NCI-H1436 treated with DMSO at 0.1 percent for 48 hours (cell line): ENCODE measurements at places on chromosomes 3 and 15.

GRCh38 chr3:61381745-61382392 lies 130.6 kb upstream of the FHIT start:
- no peak for DNase-seq

GRCh38 chr15:40469776-40470390 lies 901 bp upstream of the CHST14 start:
- DNase-seq, result no peak

DNA sequence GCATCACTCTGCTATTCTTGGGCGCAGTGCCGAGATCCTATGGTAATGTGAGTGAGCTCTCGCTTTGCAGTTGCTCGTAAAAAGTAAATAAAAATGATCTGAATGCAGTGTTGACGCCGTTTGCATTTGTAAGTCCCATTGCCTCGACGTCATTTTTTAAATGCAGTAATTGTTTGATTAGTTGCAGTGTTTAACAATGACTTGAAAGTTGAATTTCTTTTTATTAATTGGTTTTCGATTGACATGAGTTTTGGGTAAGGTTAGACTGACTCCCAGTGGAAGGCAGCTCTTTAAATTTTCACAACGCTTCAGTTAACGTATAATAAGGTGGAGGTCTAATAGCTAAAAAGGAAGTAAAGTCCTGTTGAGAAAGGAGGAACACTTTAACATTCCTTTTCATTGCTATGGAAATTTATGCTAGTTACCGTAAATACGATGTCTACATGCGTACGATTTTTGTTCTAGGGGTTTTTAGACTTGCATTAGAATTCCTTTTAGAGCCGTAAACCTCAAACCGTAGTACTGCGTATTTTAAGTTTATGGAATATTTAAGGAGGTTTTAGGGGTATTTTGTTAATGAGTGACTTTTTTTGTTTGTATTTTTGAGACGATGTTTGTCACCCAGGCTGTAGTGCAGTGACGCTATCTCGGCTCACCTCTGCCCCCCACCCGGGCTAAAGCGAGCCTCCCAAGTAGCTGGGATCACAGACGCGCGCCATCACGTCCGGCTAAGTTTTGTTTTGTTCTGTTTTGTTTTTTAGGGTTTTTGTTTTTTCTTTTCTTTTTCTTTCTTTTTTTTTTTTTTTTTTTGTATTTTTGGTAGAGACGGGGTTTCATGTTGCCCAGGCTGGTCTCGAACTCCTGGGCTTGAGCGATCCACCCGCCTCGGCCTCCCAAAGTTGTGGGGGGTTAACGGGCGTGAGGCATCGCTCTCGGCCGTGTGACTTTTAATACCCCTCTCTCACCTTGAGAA lies 1.4 kb downstream of the MORF4L1 start:
- no peak for DNase-seq

DNA sequence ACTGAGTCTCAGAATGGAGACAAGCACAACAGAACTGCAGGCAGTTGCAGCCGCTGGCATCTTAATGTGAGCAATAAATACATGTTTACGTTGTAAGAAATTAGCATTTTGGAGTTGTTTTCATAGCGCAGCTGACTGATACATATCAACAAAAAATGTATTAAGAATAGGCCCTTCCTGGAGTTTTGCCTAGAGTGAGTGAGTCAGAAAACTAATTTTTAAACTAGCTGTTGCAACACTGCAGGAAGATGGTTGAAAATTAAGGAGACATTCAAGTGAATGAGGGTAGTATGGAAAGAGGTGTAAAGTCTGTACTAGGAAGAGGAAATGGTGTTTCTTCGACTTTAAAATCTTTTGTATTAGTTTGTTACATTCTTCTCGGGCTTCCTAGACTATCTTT lies 39.6 kb upstream of the TIMP4 start:
- no peak for DNase-seq

DNA sequence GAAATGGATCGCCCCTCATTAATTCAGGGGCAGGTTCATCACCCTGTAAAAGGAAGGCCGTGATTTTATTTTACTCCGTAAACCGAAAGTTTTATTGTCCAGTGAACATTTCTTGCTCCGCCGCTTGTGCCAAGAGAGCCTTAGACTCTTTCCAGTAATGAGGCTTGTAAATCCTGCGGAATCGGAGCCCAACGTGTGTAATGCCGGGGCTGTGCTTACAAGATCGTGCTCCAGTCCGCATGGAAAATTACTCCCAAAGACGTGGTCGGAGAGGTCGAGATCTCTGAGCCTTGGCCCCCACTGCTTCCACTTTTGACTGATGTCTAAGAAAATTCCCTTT lies 649 bp upstream of the PLOD2 start:
- no peak for DNase-seq

DNA sequence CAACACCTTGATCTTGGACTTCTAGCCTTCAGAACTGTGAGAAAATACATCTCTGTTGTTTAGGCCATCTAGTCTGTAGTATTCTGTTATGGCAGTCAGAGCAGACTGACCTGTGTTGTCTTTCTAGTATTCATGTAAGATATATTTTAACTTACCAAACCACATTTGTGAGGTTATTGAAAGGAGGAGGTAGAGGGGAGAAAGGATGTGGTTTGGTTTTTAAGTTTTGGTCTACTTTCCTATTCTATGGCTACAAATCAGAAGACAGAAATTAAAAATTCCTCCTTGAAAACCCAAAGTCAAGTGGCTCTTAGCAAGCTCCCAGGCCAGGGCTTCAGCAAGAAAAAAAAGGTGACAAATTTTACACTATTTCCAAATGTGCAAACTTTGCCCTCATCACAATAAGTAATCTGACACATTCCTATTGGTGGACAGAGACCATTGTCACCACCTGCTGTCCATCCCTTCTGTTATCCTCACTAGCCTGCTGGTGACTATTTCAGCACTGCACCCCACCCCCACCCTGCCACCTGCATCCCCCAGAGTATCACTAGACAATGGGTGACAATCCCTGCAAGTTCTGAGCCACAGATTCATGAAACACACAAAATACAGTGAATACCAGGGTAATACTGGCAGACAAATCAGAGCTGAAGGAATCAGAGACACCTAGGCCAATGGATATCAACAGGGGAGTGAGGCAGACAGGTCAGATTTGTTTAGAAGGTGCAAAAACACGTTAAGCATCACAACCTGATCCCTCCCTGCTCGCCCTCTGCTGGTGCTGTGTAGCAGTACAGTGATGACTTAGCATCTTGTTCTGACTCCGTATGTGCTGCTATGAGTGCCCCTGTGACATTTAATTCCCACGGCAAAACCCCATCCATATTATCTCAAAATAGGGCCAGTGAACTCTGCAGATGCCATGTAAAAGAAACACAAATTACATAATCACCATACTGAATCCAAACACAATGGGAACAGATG lies 79.0 kb upstream of the DCLK3 start:
- no peak for DNase-seq

DNA sequence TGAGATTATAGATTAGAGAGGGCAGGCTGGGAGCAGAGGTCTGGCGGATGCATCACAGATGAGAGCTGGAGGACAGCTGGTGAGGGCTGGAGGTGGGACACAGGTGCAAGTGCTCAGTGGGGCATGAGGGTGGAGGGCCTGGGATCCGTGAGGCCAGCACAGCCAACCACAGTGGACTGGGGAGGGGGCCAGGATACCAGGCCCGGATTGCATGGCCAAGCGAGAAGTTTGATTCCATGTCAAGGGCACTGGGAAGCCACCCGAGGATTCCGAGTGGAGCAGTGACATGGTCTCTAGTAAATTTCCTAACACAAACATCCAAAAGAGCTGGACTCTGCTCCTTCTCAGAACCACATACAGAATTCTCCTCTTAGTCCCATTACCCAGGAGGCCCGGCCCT lies 44.0 kb upstream of the SLC41A3 start:
- no peak for DNase-seq

DNA sequence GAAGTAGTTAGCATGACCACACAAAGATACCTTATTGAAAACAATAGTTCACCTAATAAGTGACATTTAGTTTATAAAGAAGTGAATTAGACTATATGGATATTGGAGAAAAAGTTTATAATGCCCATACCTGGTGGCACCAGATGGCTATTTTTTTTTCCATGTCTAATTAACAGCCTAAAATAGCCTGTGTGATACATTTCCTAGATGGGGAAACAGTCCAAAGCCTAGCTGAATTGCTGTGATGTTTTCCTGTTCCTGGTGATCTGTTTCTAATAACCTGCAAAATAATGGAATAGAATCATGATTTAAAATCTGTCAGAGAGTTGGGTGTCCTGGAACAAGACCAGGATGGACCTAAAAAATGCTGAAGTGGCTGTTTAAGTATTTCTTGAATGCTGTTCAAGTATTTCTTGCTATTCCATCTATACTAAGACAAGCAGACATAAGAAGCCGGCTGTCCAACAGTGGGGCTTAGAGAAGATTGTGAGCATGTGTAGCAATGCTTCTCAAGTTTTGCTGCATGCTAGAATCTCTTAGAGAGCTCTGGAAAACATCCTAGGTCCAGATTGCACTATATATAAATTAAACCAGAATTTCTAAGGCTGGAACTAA lies 31.3 kb downstream of the LRRC3B start:
- no peak for DNase-seq

- DNase-seq, result no peak
Observed at GRCh38 chr15:49844390-49844789, 223.5 kb downstream of the DTWD1 start.

DNA sequence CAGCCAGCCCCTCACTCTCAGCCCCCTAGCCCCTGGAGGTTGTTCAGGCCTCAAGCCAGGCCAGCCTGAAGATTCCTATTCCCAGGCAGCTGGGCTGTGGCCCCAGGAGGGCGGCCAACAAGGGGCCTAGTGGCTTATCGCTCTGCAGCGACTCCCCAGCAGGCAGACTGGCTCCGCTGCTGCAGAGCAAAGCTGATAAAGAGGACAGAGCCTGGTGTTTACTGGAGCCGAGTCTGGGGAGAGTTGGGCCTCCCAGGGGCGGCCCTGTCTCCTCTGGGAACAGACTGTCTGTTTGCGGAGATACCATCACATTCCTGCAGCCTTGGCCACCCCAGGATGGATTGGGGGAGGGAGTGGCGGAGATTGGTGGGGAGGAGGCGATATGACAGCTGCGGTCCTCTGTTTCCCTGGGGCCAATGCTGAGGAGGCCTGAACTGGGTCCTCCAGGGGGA lies 22.4 kb upstream of the SMAD6 start:
- DNase-seq, result no peak

DNA sequence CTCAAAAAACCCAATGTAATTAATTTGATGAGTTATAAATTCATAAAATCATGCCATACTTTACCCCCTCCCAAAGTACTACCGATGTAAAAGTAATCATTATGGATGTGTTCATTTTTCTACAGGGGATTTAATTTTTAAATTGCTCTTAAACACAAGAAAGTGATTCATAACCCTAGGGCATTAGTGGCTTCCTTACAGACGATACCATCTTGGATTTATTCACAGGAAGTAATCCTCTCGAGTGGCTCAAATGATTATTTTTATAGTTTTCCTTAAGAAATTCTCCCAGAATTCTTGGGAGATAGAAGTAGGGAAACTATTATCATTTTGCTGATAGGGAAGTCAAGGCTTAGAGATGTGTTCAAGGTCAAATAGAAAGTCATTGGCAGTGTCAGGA lies 80.9 kb downstream of the PEX5L start:
- no peak for DNase-seq

GRCh38 chr3:51338632-51339031 lies 46.5 kb upstream of the MANF start:
- DNase-seq, result no peak

- DNase-seq, result no peak
Observed at GRCh38 chr3:134060561-134061385, 31.0 kb upstream of the SLCO2A1 start.

DNA sequence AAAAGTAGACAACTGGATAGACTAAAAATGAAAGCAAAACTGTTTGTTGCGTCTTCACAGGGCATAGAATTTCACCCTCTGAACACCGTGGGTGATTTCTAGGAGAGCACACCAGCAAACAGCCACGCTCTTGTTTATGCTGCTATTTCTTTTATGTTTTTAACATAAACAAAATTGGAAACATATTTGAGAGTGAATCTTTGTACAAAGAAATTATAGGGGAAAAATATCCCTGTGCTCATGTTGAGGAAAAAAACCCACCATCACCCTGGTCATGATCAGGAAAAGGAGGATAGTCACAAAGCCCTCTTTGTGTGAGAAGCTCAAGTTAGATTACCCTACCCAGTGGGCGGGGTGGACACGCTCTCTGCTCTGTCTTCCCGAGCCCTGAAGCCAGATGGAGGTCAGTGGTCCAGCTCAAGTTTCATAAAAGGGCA lies 313.3 kb downstream of the SATB1 start:
- peak; percentile 20 for DNase-seq

DNA sequence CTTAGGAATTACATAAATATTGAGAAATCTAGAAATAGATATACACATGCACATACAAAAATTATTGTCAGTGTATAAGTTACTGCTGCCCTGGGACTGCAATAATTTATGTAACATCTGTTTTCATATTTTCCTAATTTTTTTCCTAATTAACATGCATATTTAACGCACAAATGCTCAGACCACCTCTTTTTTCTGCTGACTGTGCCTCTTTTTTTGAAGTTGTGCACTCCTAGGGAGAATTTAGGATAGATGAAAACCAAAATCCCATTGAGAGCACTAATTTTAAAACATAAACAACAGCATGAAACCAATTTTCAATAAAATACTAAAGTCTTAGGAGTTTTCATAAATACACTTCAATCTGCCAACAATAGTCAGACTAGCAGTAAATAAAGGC lies 154.0 kb downstream of the TBC1D5 start:
- no peak for DNase-seq

DNA sequence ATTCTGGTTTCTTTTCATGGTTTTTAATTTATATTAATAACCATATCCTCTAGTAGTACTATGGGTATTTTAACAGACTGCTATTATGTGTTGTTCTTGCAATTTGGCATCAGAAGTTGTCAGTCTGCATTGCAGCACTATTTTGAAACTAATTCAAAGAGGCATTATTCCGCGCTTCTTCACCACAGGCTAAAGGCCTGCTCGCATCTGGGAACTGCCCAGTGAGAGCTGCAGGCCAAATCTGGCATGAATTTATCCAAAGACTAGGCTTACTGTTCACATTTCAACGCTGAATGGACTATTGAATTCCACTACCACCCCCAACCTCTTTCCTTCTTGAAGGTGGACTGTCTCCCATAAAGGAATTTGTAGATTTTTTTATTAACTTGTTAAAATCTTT lies 310.4 kb upstream of the NR2F2 start:
- no peak for DNase-seq

- no peak for DNase-seq
Observed at GRCh38 chr15:39075756-39076341, 505.0 kb upstream of the THBS1 start.

GRCh38 chr15:59388670-59389069 lies 16.0 kb upstream of the MYO1E start:
- DNase-seq, result no peak

GRCh38 chr15:98753726-98754656 lies 105.7 kb downstream of the IGF1R start:
- DNase-seq, result no peak

- DNase-seq, result no peak
Observed at GRCh38 chr3:30754426-30754825, 140.0 kb downstream of the GADL1 start.

GRCh38 chr3:183434992-183435391 lies 6.6 kb upstream of the MCF2L2 start:
- no peak for DNase-seq

DNA sequence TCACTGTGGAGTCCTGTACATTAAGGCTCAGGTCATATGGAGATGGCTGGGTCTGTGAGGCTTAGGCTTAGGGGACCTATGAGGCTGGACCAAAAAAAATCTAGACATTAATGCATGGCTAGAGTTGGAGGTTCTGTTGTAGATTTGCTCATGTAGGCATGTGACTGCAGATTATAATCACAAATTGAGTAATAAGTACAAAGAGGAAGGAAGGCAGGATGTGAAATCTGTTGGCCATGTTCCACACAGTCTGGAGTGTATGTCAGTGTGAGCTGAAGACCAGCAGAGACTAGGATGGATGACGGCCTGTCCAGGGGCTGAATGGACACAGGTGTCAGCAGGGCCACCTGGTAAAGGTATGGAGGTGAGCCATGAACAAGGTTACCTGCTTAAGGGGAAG lies at the start of gene ST3GAL6:
ST3GAL6 (plus strand) TSS at position 265 of the 400 bp plus-strand sequence. CDS start 5,101 bp downstream, outside the sequence.
- no peak for DNase-seq
